Stimulated activated CD8-positive, alpha-beta memory T cell treated with anti-CD3 and anti-CD28 coated beads, Interleukin-7, amount 100 ng/mL, for 1 hour (primary cell): ENCODE measurements at places on chromosomes 6 and 20.

- DNase-seq, result no peak
Measured at GRCh38 chr6:168938546-168938945, 315.1 kb downstream of the THBS2 start.

- no peak for DNase-seq
Measured at GRCh38 chr6:77371748-77372147, 91.5 kb downstream of the HTR1B start.

GRCh38 chr6:24357336-24358218, at the start of gene DCDC2:
Gene DCDC2, minus strand, starts transcription at chr6:24358059. Its CDS starts 309 bp downstream, at chr6:24357750.
- DNase-seq, result no peak

- DNase-seq, result no peak
Measured at GRCh38 chr6:42138630-42139619, 3.5 kb downstream of the C6orf132 start.

DNA sequence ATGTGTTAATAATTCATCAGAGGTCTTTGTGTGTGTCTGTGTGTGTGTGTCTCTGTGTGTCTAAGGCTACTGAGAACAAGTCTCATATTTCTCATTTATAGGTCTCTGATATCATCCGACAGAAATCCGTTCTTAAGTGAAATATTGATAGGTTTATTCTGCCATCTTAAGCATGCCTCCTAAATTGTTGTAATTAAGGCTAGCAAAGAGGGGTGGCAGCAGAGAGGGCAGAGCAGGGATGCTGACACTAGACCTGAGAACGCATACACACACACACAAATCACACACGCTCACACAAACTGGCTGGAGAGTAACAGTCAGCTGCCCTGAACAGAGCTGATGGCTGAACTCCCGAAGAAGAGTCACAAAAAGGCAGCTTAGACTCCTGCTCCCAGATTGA, 84.9 kb upstream of the LRFN2 start:
- no peak for DNase-seq

DNA sequence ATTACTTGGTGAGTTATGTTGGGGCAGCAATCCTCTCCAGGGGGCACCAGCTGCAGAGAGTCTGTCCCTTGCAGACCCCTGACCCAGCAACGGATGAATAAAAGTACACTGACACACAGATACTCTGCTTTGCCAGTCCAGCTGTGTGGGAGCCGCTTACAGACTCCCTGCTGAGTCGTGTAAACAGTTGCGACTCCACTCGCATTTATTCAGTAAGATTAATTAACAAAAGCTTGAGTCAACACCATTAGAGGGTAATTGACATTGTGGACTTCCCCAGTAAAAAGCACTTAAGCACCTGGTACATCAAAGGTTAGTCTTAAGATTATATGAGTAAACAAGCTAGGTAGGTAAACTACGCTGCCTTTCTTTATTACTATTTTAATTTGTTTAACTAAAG, 92.0 kb upstream of the TMEM181 start:
- no peak for DNase-seq

DNA sequence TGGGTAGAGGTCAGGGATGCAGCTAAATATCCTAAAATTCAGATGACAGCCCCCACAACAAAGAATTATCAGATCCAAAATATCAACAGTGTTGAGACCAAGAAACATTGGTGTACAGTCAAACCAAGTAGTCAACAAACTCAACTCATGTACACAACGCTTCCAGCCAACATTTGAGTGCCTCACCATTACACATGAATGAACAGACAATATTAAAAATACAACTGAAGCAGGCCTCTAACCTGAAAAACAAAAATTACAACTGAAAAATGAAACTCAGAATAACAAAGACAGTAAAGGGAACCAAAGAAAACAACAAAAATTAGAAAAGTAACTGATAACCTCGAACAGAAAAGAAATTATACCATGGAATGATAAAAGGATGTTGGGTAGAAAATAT, 46.2 kb downstream of the HACE1 start:
- no peak for DNase-seq

GRCh38 chr6:46612645-46613044, 40.0 kb downstream of the CYP39A1 start:
- no peak for DNase-seq

DNA sequence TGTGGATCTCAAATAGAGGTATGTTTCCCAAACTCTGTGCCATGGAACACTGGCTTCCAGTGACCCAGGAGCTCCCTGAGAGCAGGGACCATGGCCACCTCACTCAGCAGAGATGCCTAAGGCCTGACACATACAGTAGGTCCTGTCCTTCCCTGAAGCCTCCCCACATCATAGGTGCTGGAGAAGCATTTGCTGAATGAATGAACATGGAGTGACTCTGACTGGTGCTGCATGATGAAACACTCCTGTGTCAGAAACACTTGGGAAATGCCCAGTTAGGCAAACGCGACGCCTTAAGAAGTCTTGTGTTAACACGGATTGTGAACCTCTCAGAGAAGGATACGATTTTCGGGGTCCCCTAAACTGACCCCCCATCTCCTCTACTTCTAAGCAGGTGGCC, 14.3 kb downstream of the SLA2 start:
- no peak for DNase-seq

DNA sequence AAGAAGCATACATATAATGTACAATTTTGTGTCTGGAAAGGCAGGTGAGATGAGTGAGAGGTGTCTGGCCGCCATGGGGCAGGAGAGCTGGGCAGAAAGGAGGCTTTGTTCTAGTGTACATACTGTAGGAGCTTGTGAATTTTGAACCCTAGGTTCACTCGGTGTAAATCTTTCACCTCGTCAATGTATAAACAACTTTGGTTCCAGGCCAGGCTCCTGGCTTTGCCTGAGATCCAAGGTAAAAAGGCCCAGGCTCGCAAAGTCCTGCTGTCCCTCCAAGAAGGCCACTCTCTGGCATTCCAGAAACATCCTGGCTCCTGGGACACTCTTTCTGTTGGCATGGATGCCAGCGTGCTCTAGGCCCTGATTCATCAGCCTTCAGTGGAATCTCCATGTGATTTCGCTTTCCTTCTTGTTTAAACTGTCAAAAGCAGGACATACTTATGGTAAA, 7.1 kb upstream of the SLC22A7 start:
- DNase-seq, result no peak

- DNase-seq, result no peak
Measured at GRCh38 chr6:130906736-130907381, 79.7 kb downstream of the SMLR1 start.

GRCh38 chr6:135465307-135465706, 32.2 kb downstream of the AHI1 start:
- DNase-seq, result no peak
